Activated CD4-positive, alpha-beta T cell treated with anti-CD3 and anti-CD28 coated beads, Interleukin-2, amount 50 U/mL, for 1 hour (primary cell): ENCODE measurements at places on chromosomes 4 and X.
A peak's percentile ranks its signal among the peaks of the same experiment; 100 is the strongest.

- DNase-seq = no peak
Observed at GRCh38 chr4:154004507-154005170, 215.8 kb upstream of the SFRP2 start.

GRCh38 chrX:47497271-47497888 lies 14.4 kb upstream of the ZNF41 start:
- no peak for DNase-seq

- DNase-seq = peak; percentile 57
Observed at GRCh38 chrX:135295238-135295943, 13.9 kb upstream of the ETDC start.

GRCh38 chr4:7197910-7198309 lies 5.6 kb downstream of the SORCS2 start:
- no peak for DNase-seq

DNA sequence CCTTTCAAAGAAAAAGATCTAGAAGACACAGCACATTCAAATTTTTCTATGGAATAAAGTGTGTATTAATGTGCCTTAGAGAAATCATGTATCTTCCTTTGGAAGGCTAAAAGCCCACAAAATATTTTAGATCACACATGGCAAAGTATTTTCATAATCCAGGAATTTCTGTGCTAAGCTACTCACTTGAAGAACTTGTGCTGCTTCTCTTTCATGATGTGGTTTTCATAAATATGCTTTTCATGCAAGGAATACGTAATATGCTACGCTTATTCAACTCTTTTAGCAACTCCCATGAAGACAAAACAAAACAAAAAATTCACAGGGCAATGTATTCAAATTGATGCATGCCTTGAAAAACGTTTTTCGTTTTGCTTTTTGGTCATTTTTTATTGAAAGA lies 125.6 kb downstream of the ARHGAP24 start:
- no peak for DNase-seq

DNA sequence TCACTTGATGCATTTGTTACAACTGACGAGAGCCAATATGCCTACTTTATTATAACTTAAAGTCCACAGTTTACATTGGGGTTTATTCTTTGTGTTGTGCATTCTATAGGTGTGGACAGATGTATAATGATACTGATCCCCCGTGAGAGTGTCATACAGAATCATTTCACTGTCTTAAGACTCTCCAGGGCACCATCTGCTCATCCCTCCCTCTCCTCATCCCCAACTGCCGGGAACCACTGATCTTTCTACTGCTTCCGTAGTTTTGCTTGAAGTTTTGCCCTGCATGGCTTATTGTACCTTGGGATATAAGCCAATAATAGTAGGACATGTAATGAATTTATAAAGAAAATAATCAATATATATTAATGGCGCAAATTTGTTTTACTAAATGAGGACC lies 137.8 kb upstream of the MSX1 start:
- no peak for DNase-seq

DNA sequence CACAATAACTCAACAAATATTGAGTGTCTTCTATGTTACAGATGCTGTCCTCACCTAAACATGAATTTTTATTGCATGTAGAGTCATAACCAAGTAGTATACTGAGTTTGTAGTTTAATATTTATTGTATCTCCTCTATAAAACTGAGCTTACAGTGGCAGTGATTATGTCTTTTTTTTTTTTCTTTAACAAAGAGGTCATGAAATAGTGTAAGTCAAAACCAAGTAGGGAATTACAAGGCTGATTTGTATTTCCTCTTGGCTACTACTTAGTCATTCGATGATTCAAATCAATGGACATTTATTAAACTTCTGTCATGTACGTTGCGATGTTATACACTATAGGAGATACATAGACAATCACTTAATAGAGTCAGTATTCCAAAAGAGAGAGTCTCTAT lies 48.4 kb downstream of the IL15 start:
- no peak for DNase-seq

GRCh38 chrX:74514384-74514783 lies 93.1 kb downstream of the SLC16A2 start:
- no peak for DNase-seq

DNA sequence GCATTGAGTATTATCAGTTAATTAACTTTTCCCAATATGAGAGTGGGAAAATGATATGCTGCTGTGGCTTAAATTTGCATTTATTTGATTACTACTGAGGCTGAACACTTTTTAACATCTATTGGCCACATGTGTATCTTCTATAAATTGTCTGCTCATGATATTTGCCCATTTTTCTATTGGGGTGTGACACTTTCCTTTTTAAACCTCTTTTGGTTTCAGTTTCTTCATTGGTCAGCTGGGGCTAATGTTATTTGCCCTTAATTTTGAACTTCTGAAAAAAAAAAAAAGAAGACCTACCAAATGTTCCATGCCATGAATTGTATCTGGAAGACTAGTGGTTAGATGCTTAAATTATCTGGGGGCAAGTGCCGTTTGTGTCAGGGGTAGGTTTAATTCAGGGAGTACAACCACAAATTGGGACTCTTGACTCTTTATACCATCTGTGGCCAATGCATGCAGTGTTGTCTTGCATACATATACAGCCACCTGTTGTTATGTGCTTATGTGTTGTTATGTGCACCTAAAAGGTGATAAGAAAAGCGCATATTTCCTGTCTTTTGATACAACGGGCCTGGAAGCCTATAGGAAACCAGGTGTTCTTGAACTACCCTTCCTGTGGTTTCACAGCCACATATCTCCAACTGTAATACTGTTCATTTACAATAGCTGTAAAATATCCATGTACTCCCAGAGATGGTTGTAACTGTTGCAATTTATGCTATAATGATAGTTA lies 49.0 kb downstream of the SH2D1A start:
- DNase-seq = no peak

DNA sequence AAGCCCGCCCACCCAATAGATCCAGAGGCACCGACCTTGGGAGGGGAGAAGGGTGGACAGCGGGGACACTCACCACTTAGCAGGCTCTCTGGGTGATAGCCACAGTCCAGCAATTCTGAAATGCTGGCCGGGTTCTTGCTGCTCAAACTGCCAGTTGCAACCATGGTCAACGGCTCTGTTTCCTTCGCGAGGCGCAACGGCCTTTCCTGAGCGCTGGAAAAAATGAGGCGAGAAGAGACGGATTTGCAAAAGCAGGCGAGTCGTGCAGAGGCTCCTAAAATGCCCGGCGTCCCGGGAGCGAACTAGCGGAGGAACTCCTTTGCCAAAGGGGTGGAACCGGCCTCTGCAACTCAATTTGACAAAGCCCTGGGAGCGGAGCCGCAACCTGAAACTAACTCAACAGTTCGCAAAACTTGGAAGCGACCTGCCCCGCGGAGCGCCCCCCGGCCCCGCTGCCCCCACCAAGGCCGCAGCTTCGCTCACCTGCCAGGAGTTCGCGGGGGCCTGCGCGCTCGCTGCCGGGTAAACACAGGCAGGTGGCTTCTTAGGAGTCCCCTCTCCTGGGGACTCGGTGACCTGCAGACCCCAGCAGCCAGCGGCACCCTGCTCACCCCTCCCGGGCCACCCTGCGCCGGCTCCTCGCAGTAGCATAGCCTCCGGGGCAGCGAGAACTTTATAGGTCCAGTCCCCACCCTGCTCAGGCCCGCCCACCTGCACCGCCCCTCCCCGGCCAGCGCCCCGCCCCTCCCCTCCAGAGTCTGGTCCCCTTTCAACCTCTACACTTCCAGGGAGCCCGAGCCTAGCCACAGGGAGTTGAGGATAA lies at the start of gene DDIT4L:
Gene DDIT4L, minus strand, starts transcription at position 649 of the 823 bp plus-strand sequence. Its CDS starts 485 bp downstream, at position 164.
- peak; percentile 7 for DNase-seq
